ENCODE measurements at places on chromosomes 13 and 19.

GRCh38 chr13:54387625-54388024 is 1359.0 kb downstream of the OLFM4 start:
- no peak for DNase-seq

GRCh38 chr13:21115231-21115630 is 53.8 kb upstream of the LATS2 start:
- DNase-seq, result no peak

GRCh38 chr13:40148101-40148500 is 492.6 kb downstream of the COG6 start:
- DNase-seq, result no peak

DNA sequence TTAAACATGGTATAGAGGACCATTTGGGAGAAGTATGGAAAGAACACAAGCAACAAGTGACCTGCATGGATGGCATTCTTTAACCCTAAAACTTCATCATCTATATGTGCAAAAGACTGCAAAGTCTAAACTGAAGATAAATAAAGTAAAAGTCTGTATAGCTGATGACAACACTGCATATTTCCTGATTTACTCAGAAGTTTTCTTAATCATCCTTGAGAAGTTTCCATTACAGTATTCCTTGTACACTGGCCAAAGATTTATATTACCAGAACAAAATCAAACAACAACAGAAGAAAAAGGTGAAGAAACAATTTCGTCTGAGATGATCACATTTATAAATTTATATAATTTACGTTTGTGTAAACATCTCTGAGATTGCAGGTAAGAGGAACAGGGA is 805.7 kb downstream of the PCDH9 start:
- no peak for DNase-seq

DNA sequence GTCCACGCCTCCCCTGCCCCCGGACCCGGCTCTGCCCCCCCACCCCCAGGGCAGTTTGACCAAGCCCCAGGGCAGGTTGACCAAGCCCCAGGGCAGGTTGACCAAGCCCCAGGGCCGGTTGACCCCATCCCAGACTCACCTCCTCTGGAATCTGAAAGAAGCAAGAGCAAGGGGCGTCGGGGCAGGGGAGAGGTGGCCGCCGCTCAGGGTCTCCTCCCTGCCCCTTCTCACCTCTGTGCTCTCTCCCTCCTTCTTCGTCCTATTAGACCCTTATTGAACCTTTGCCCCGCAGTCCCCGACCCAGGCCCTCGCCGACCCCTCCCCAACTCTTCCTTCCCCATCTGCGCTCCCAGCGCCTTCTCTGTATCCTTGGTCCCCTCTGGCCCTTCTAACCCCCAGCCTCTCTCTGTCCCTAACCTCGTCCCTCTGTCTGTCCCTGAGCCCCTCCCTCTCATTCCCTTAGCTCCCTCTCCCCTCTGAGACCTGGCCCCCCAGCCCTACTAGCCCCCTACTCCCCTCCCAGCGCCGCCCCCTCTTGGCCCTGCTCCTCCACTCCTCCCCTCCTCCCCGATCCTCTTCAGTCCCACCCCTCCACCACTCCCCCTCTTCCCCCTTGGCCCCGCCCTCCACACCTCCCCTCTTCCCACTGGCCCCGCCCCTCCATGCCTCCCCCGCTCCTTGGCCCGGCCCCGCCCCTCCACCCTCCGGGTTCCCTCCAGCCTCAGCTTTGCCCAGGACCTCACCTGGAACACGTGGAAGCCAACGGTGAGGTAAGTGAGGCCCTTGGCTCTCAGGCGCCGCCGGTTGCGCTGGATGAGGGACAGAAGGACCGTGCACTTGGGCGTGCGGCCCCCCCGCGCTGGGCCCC is 7.6 kb downstream of the CAPN12 start:
- DNase-seq, result peak; percentile 85
